CD8-positive, alpha-beta T cell (primary cell): ENCODE measurements at places on chromosomes 3 and 15. TPM values are rescaled to one million over a fixed set of nuclear protein-coding genes. Genes with fewer than 3 reads are reported as not detected.
A peak's percentile ranks its signal among the peaks of the same experiment; 100 is the strongest.

The NOX5 gene
- not detected for total RNA-seq

The NGLY1 gene
- total RNA-seq: 57.0 TPM

The LIPC gene
- total RNA-seq: 1.5 TPM

The TEX9 gene
- 1.7 TPM for total RNA-seq

The GRK7 gene
- total RNA-seq: not detected

The SCAP gene
- total RNA-seq: 72.8 TPM

The RRP9 gene
- 8.1 TPM for total RNA-seq

The CCDC13 gene
- 0.44 TPM for total RNA-seq

The ELL3 gene
- total RNA-seq: 1.1 TPM

The NIT2 gene
- total RNA-seq: 17.2 TPM

The ETFA gene
- total RNA-seq: 18.1 TPM

DNA sequence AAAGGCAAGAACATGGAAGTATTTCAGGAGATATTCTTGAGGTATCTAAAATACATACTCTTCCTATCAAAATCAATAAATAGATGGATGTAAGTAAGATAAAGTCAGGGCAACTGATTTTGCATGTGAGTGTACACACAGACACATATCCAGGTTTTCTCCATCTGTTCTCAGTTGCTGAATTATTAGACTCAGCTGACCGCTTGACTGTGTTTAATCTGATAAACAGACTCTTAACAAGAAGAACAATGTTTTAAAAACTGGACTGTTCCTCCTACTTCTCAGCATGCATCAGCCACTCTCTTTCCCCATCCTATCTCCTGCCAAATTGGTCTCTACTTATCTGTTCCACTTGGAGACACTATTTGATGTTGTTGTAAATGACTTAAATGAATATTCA, 73.5 kb downstream of the GOLGA8G start:
- no peak for DNase-seq

DNA sequence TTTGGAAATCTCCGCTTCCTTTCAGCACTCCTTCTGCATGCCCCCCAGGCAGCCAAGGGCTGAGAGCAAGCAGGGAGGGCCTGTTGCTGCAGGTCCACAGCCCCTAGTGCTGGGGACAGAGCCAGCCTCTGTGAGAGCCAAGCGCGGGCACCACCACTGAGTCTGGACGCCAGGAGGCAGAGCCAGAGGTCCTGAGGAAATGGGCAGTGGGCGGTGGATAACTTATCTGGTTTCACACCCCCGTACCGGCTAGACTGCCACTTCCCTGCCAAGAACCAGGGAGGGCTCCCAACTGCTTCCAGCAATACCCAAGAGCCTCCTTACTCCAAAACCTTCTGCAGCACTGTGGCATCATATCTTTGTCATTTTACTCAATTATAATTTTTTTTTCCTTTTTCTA, 141.6 kb upstream of the IGF1R start:
- DNase-seq: no peak

GRCh38 chr15:67190326-67190725, 64.1 kb downstream of the AAGAB start:
- DNase-seq: no peak

DNA sequence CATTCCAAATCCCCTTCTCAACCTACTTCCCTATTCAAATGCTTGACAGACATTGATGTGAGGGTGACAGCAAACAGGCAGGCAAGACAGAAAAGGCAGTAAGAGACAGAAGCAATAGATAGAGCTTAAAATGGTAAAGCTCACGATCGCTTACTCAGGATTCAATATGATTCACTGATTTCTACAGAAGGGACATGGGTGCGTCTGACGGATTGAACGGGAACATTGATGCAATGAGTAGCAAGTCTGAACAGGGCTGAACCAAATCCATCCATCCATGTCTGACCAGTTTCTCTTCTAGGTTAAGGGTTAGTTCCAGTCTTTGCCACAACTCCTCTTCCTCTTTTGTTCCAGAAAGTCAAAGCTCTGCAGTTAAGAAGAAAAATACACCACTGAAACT, 35.1 kb downstream of the P2RY1 start:
- no peak for DNase-seq

DNA sequence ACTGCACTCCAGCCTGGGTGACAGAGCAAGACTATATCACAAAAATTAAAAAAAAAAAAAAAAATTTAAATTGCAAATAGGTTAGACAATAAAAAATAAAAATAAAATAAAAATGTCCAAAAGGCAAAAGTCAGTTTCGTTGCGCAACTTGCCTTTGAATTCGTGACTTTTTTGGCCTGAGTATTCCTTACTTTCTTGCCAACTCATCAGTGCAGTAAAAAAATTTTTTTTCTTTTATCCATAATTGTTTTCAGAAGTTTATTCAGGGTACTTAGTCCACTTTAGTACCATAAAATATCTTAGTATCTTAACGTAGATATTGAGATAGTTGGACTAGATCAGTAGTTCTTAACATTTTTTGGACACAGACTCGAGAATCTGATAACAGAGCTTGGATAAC, 22.4 kb upstream of the CILP start:
- no peak for DNase-seq

GRCh38 chr3:116019254-116019763, 396.0 kb downstream of the GAP43 start:
- DNase-seq: no peak

DNA sequence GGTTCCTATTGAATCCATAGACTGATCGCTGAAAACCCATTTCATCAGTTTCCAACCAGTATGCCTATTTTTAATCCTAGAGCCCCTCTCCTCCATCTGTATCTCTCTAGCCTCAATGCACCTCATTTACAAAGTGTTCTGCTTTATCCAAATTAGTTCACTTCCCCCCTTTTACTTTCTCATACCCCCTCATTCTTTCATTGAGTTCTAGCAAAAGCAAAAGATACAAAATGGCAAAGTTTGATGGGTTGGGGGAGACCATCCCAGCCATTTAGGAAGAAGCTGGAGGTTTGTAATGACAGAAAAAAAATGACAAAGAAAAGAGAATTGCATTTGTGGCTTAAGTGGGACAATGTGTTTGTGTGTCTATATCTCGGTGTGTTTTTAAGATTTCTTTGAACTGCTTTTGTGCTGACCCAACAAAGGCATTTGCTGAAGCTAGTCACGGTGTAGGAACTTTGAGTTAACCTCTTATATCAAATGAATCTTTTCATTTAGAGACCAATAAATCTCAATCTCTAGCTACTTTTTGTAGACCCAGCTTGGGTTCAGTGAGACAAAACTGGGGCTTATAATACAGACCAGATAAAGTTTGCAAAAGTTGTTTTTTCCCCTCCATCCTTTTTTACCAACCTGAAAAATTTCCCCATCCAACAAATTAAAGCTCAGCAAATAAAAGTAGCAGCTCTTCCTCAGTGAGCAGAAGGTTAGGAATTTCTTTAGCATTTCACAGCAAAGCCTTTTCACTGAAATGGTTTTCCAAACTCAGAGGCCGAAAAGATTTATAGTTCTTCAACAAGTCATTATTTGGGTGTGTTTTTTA, 18.7 kb downstream of the NR2F2 start:
- no peak for DNase-seq

GRCh38 chr3:167738037-167738436, 2.5 kb downstream of the SERPINI1 start:
- DNase-seq: no peak

- DNase-seq: no peak
Observed at GRCh38 chr3:140292684-140293083, 357.7 kb downstream of the CLSTN2 start.

DNA sequence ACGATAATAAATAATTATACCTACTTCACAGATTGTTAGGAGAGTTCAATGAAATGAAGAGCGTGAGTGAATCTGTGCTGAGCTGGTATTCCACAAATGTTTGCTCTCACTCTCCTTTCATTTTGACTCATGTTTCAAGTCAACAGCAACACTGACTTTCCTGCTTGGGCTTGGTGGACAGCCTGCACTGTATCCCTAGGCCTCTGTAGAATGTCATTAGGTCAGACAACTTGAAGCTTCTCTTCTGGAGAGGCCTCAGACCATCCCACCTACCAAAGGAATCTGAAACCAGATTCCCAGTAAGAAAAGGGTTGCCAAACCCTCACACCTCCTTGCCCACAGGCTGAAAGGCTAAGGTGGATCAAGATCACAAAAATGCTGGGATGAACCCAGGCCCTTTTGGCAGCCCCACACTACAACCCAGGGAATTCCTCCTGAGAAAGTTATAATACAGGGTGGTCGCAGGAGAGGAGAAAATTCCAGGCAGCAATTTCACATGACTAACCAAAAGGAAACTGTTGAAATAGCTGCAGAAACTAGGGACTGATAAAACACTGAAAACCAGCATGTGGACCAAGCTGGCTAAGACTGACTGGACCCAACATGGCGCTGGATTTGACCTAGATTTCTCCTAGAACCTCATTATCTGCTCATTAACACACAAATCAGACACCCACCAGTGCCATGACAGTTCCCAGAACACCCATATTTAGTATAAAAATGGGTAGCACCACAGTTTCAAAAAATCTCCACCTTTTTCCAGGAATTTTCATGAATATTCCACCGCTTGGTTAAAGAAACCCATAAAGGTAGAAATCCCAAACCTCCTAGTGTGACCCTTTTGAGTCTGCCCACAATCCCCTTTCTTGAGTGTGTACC, 57.0 kb upstream of the ZNF148 start:
- no peak for DNase-seq

- DNase-seq: no peak
Observed at GRCh38 chr3:139455206-139455605, 21.1 kb downstream of the RBP2 start.

- DNase-seq: no peak
Observed at GRCh38 chr15:46856839-46857502, 860.3 kb upstream of the SEMA6D start.

GRCh38 chr3:150367757-150368156, 40.3 kb upstream of the TSC22D2 start:
- no peak for DNase-seq

DNA sequence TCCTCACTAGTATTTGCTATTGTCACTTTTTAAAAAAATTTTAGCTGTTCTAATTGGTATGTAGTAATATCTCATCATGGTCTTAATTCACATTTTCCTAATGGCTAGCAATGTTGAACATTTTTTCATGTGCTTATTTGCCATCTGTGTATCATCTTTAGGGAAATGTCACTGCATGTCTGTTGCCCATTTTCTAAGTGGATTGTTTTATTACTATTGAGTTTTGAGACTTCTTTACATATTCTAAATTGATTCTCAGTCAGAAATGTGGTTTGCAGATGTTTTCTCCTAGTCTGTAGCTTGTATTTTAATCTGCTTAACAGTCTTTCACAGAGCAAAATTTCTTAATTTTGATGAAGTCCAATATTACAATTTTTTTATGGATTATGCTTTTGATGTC, 33.6 kb upstream of the SEC22A start:
- no peak for DNase-seq

GRCh38 chr15:61155741-61156700, 73.1 kb downstream of the RORA start:
- no peak for DNase-seq

GRCh38 chr3:103923907-103924306, 1442.8 kb upstream of the ALCAM start:
- DNase-seq: no peak

- DNase-seq: no peak
Observed at GRCh38 chr15:80491163-80491847, 87.1 kb downstream of the ARNT2 start.

- DNase-seq: no peak
Observed at GRCh38 chr15:56832125-56832524, 86.3 kb upstream of the TCF12 start.

- DNase-seq: peak; percentile 42
Observed at GRCh38 chr15:80693682-80694610, 1.2 kb upstream of the ABHD17C start.

GRCh38 chr3:160395297-160395696, 3.7 kb downstream of the IFT80 start:
- no peak for DNase-seq
